ENCODE measurements at places on chromosomes 3 and 15. TPM values are rescaled to one million over a fixed set of nuclear protein-coding genes. Genes with fewer than 3 reads are reported as not detected.
A peak's percentile ranks its signal among the peaks of the same experiment; 100 is the strongest.

CCDC54 gene
- not detected for total RNA-seq

NRG4 gene
- not detected for total RNA-seq

DNA sequence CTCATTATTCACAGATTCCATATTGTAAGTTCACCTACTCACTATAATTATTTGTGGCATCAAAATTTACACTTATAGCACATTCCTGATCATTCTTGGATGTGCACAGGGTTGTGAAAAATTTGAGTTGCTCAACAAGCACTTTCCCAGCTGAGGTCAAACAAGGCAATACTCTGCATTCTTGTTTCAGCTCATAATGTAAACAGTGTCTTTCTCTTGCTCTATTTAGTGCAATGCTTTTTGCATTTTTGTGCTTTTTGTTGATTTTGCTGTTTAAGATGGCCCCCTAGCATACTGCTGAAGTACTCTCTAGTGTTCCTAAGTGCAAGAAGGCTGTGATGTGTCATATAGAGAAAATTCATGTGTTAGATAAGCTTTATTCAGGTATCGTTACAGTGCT lies 66.7 kb upstream of the TNIK start:
- no peak for DNase-seq

- DNase-seq = peak; percentile 61
Observed at GRCh38 chr3:10753964-10754363, 62.1 kb upstream of the SLC6A11 start.

All from myocyte (in vitro differentiated cells).